GM12891 (cell line): ENCODE measurements at places on chromosomes 2 and 18.

DNA sequence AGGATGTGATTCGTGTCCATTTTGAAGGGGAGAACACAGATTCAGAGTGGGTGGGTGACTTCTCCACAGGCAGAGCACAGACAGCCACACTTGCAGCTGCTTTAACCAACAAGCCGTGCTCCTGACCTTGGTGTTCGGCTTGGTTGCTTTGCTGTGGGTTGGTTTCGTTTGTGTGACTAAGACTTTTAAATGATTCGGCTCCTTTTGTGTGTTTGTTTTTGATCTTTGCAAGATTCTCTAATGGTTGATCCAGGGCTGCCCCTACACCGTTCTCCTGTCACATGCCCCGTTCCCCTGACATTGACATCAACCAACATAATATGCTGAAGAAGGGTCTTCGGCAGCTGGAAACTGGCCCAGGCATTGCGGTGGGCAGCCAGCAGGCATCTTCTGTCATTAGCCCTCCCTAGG is 95.9 kb upstream of the MBOAT2 start:
- peak; percentile 62 for DNase-seq

GRCh38 chr2:97979904-97980303 is 15.8 kb downstream of the TMEM131 start:
- DNase-seq = no peak

GRCh38 chr2:37766106-37766505 is 94.7 kb upstream of the CDC42EP3 start:
- DNase-seq = no peak

GRCh38 chr2:26639685-26640243 is 1.4 kb downstream of the CIB4 start:
- no peak for DNase-seq

DNA sequence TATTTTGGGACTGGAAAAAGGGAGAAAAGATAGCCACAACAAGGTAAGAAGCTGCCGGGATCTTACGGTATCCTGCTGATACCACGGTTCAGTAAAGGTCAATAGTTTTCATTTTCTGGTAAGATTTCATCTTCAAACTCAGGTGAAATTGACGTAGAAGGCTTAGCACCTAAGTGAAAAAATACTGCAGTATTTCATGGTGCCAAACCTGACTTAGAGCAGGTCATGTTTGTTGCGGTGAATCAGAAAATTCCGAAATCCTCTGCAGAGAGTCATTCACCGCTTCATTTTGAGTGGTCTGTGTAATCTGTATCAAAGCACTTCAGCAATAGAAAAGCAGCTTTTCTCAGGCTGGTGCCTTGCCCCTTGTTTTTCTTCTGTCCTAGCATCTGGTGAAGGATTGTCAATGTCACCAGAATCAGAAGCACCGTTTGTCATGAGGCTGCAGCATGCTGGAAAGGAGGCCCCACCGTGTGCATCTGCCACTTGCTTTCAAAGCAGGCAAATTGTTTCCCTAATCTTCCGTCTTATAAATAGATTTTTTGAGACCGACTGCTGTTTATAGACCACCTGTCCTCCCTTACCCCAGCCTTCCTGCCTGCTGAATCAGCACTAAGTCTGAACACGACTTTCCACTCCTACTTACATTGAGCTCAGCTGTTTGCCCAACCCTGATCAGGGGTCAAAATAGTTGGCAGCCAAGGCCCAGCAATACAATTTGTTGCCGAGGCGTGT is 156.3 kb downstream of the EML6 start:
- DNase-seq = no peak

GRCh38 chr18:40159141-40160017 is 1795.7 kb upstream of the PIK3C3 start:
- DNase-seq = no peak
